Motor neuron (in vitro differentiated cells): ENCODE measurements at places on chromosomes 1 and 21.

GRCh38 chr21:27688773-27689172 is 721.9 kb upstream of the ADAMTS5 start:
- ATAC-seq, result no peak

GRCh38 chr1:38670544-38671122 is 188.9 kb downstream of the RRAGC start:
- ATAC-seq, result no peak

DNA sequence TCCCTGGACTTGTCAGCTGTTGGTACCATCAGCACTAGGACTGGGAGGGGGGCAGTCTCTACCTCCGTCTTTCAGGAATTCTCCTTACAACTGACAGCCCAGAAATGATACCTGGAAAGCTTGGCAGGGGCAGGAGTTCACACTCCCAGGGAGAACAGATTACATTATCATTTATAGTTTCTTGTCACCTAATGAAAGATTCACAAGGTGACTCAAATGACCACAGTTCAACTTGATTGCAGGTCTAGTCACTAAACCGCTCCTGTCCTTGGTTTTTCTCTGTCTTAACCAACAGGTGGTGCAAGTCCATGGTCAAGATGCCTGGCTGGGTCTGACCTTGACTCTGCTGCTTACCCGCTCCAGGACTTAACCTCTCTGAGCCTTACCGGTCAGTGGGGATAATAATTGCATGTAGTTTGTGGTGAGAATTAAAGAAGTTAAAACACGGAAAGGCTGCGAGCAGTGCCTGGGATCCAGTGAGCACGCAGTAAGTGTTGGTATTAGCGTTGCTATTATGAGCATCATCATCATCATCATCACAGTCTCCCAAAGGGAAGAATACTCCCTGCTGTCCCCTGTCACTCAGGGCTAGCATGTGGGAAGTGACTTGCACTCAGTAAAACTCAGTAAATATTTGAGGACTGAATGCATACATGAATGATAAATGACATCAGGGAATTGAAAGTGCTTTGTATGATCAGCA is 125.3 kb upstream of the CD34 start:
- peak; percentile 46 for ATAC-seq

GRCh38 chr1:48676376-48676775 is 100.3 kb downstream of the BEND5 start:
- no peak for ATAC-seq

GRCh38 chr1:165900576-165901380 is 73.4 kb downstream of the UCK2 start:
- no peak for ATAC-seq

- peak; percentile 98 for ATAC-seq
Observed at GRCh38 chr1:71307451-71307850, 226.6 kb upstream of the ZRANB2 start.
